Stimulated activated CD8-positive, alpha-beta memory T cell treated with anti-CD3 and anti-CD28 coated beads, Interleukin-7, amount 100 ng/mL, for 1 hour (primary cell): ENCODE measurements at places on chromosomes 12 and 14.

- DNase-seq: no peak
Measured at GRCh38 chr14:36524874-36525745, 5.1 kb upstream of the NKX2-1 start.

DNA sequence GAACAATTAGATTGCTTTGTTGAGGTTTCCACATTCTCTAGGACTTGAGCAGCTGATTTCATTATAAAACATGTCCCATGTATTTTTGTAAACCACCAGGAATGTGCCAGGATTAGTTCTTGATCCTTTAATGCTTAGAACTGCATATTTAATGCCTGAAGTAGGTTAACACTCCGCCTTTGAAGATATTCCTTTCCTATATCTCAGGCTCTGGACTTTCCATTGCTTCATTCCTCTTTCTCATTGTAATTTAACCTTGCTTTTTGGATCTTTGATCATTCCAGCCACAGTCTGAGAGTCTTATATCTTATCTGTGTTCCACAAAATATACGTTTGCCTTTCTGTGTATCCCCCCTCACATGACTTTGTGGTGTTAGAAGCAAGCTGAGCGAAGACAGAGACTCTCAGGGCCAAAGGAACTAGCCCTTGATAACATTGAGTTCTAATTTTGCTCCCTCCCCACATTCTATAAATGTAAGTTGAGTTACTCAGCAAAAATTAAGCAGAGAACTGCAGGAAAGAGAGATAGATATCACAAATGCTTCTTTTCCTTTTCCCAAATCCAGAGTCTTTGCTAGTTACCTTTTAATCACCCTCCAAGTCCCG is 2.4 kb upstream of the CLEC1B start:
- DNase-seq: no peak

DNA sequence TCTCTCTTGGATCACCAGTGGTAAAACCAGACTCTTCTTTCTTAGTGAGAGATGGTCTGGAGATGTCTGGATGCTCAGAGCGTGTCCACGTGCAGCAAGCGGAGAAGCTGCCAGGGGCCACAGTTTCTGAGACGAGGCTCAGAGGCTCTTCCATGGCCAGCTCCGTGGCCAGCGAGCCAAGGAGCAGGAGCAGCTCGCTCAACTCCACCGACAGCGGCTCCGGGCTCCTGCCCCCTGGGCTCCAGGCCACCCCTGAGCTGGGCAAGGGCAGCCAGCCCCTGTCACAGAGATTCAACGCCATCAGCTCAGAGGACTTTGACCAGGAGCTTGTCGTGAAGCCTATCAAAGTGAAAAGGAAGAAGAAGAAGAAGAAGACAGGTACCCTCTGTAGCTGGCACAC is 69.0 kb downstream of the TECPR2 start:
- no peak for DNase-seq

- DNase-seq: no peak
Measured at GRCh38 chr14:24802236-24802635, 168.2 kb upstream of the GZMB start.

DNA sequence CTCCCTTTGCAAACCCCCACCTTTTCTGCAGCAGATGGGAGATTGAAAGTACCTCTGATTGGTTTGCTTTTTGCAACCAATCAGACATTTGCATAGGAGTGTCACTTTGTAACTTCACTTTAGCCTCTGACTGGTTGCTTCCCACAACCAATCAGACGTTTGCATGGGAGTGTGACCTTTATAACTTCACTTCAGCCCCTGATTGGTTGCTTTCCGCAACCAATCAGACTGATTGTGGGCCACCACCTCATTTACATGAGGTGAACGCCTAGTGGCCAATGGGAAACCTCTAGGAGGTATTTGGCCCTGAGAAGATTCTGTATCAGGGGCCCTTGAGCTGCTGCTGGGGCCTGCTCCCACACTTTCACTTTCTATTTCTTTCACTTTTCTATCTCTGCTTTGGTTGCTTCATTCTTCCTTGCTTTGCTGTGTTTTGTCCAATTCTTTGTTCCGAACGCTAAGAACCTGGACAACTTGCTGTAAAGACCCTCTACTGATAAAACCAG is 106.0 kb upstream of the PRICKLE1 start:
- no peak for DNase-seq

- no peak for DNase-seq
Measured at GRCh38 chr14:56244138-56244789, 126.1 kb downstream of the PELI2 start.

GRCh38 chr12:123076604-123077297 is 74.1 kb downstream of the PITPNM2 start:
- DNase-seq: peak; percentile 23

- DNase-seq: no peak
Measured at GRCh38 chr12:56080556-56081138, 682 bp downstream of the ERBB3 start.

GRCh38 chr12:127773520-127773919 is 493.4 kb upstream of the TMEM132C start:
- DNase-seq: no peak

DNA sequence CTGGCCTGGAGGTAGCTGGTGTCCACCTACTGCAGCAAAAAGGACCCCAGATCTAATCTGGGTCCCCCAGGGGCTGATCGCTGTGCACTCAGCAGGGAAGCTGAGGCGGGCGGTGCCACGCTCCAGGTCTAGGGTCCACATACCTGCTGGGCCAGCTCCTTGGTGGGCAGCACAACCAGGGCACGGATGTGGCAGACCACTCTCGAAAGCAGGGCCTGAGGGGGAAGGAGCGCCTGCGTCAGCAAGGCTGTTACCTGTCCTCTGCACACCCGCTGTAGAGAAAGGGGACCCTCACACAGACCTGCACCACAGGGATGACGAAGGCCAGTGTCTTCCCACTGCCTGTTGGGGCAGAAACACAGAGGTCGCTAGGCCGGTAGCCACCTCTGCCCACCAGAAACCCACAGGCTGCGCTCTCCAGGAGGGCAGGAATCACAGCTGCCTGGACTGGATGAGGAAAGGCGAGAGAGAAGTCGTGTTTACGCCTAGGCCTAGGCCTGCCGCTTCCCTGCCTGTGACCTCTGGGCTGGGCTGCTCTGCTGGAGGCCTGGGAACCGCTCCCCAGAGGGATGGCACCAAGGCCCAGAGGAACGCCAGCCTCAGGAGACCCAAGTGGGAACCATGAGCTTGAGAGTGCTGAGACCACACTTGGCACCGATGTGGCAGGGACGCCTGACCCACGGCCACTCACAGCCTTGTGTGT is 2.0 kb downstream of the DDX51 start:
- no peak for DNase-seq

- DNase-seq: no peak
Measured at GRCh38 chr12:65022960-65023359, 98.1 kb downstream of the WIF1 start.

GRCh38 chr14:54985156-54985555 is 41.7 kb downstream of the WDHD1 start:
- no peak for DNase-seq

DNA sequence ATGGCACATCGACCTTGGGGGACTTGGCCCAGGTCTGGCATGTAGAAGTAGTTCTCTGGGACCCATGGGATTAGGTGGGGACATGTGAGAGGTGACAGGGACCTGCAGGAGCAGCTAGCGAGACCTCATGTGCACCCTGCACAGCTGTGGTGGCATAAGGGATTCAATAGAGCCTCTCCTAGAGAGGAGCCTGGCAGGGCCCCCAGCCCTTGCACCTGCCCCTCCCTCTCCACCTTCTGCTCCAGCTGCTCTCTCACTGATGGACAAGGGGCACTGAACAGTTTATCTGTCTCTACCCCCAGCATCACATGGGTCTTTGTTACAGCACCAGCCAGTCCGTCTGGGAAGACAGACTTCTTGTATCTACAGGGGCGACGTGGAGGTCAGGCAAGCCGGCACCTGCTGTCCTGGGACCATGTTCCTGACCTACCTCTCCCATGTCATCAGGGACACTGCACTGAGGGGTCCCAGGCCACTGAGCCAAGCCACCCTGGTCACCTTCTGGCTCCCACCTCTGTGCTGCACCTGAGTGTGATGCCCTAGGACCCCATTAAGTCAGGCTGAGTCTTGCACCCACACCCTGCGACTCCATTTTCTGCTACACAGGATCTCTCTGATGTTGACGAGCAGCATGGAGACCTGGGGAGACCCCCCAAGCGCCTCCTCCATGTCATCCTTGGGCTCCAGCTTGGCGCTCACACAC is 32.6 kb downstream of the DDX11 start:
- no peak for DNase-seq

GRCh38 chr12:24839268-24839791 is 109.6 kb downstream of the BCAT1 start:
- no peak for DNase-seq

DNA sequence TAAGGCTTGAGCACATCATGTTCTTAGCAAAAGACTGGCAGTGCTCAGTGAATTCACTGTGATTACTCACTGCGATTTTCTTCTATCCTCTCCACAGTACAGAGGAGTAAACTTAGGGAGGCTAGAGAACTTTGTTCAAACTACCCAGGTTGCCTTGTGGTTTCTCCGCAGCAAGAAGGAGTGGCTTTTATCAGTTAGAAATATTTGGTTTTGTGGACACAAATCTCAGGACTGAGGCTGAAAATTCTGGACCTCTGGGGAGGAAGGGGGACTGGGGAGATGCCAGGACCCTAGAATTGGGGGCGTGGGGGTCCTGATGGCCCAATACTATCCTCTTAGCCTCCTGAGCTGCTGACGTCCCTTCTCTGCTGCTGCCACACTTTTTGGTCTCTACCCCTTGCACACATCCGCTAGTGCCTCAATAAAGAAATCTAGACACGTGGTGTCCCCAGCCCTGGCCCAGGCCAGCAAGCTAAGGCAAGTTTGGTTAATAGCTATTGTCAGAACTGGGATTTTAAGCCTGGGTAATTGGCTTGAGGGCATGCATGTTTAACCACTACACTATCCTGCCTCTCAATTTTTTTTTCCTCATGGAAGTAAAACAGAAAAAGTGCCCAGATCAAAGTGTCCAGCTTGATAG is 842 bp downstream of the OAS2 start:
- no peak for DNase-seq

- DNase-seq: no peak
Measured at GRCh38 chr12:106634206-106634605, 51.4 kb downstream of the RFX4 start.

- no peak for DNase-seq
Measured at GRCh38 chr12:608921-609320, 54.3 kb downstream of the NINJ2 start.
